Fibroblast of skin of left quadriceps (primary cell): ENCODE measurements at places on chromosomes 1 and 21.

DNA sequence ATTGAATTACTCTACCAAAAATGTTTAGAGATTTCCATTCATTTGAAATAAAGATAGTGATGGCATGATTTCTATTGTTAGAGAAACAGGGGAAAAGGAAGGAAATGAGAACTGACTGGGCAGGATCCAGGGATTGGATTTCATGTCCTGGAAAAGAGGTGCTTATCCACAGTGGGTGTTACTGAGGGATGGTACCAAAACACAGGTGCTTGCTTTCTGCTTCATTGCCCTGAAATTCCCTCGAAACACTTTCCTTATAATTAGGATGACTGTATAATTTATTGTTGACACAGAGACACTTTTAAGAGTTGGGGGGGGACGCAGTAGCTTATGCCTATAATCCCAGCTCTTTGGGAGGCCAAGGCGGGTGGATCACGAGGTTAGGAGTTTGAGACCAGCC lies 185.0 kb upstream of the KCNK2 start:
- DNase-seq, result no peak

GRCh38 chr1:241829468-241829867 lies 18.5 kb upstream of the EXO1 start:
- DNase-seq, result no peak

DNA sequence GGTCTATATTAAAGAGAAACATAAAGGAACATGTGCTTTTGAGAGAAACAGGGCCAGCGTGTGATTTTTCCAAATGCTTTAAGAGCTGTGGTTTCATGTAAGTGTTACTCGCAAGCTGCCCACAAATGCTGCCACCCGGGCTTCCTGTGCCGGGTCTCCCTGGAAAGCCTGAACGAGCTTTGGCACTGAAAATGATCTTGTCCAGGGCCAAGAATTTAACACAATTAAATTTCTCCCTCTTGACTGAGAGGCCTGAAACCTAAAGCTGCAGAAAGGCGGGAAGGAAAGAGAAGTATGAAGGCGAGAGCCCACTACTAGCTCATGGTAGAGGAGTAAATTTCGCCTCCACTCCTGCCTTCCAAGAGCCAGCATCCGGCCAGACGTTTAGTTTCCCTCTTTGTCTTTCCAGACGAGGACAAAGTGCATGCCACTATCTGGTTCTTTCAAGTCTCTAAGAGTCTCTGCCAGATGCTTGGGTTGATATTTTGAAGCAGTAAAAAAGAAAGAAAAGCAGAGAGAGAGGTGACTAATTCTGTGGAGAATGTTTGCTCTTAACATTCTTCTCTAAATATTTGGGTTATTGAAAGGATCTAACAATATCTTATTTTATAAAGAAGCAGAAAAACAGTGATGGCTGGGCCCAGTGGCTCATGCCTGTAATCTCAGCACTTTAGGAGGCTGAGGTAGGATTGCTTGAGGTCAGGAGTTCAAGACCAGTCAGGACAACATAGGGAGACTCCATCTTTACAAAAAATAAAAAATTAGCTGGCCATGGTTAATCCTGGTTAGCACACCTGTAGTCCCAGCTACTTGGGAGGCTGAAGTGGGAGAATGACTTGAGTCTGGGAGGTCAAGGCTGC lies 100.0 kb upstream of the HNRNPU start:
- DNase-seq, result peak; percentile 64

GRCh38 chr1:207424570-207425131 lies 29.5 kb upstream of the CR2 start:
- no peak for DNase-seq

DNA sequence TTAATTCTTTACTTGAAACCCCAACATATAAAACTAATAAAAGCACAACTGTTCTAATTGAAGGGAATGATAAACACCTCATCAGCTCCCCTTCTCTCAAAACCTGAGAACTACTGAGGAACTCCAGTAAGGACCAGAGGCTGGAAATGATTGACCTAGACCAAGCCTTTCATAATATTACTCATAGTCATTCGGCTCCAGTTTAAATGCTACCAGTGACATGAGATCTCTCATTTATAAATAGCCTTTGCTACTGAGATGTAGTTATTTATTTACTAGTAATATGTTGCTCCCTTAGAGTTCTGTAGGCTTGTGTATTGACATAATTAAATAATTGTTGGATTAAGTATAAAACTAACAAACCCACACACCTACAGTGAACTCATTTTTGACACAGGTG lies 209.8 kb upstream of the PRMT6 start:
- no peak for DNase-seq

GRCh38 chr1:158999316-159000069 lies 10.2 kb upstream of the IFI16 start:
- peak; percentile 98 for DNase-seq
